ENCODE measurements at places on chromosomes 1 and 21. TPM values are rescaled to one million over a fixed set of nuclear protein-coding genes. Genes with fewer than 3 reads are reported as not detected.
A peak's percentile ranks its signal among the peaks of the same experiment; 100 is the strongest.

RIPPLY3 gene
- total RNA-seq: 0.17 TPM

IGSF21 gene
- not detected for total RNA-seq

DNA sequence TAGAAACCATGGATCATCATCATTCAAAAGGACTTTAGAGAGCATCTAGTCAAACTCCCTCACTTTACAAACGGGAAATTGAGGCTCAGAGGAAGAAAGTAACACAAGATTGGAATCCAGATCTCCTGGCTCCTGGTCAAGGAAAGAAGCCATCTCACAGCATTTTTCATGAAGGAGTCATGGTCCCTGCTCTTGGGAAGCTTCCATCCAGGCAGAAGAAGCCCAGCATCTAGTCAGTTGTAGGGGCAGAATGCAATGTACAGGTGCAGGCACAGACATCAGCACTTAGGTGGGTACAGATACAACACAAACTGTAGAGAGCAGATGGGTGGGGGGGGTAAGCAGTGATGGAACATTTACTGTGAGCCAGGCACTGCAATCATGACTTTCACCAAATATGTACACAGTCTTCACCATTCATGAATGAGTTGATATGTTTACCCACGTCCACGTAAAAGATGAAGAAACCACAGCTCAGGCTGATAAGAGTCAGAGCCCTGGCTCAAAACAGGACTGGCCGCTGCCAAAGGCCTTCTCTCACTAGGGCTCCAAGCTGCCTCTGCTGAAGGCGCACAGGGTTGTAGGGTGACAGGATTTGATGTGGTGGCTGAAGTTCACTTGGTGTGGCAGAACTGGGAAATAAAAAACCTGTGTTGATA lies 44.0 kb downstream of the OPTC start:
- no peak for DNase-seq

- DNase-seq: peak; percentile 31
Measured at GRCh38 chr1:92411511-92411910, 75.2 kb downstream of the GFI1 start.

DNA sequence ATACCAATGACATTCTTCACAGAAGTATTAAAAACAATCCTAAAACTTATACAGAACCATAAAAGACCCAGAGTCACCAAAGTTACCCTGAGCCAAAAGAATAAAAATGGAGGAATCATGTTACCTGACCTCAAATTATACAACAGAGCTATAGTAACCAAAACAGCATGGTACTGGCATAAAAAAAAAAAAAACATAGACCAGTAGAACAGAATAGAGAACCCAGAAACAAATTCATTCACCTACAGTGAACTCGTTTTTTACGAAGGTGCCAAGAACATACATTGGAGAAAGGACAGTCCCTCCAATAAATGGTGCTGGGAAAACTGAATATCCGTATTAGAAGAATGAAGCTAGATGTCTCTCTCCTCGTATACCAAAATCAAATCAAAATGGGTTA lies 2.6 kb upstream of the GNG5 start:
- DNase-seq: no peak

DNA sequence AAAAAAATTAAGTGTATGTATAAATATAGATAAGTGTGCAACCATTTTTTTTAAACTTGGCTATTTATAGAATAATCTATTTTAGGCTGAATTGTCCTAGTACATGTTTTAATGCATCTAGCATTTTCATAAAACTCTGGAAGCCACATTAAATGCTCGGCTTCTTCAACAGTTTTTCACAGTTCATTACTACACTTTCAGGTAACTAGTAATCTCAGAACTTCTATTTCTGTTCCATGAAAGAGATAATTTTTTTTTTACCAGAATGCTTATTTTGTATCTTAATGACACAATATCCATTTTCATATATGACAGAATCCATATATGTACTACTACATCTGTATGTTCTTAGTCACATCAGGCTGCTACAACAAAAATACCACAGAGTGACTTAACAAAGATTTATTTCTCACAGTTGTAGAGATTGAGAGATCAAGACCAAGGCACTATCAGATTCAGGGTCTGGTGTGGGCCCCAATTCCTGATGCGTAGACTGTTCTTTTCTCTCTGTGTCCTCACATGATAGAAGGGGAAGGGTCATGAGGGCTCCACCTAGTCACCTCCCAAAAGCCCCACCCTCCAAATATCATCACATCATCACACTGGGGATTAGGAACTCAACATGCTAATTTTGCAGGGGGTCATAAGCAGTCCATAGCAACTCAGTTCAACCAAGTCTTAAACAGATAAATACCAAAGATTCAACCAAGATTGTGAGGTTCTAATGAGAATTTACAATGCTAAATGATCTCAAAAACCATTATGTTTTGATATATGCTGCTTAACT lies 43.1 kb downstream of the ARHGAP29 start:
- DNase-seq: no peak

TMEM52 gene
- 1.3 TPM for total RNA-seq

GRCh38 chr1:241622669-241623068 lies 17.5 kb downstream of the CHML start:
- DNase-seq: no peak

FMO5 gene
- 1.3 TPM for total RNA-seq

DNA sequence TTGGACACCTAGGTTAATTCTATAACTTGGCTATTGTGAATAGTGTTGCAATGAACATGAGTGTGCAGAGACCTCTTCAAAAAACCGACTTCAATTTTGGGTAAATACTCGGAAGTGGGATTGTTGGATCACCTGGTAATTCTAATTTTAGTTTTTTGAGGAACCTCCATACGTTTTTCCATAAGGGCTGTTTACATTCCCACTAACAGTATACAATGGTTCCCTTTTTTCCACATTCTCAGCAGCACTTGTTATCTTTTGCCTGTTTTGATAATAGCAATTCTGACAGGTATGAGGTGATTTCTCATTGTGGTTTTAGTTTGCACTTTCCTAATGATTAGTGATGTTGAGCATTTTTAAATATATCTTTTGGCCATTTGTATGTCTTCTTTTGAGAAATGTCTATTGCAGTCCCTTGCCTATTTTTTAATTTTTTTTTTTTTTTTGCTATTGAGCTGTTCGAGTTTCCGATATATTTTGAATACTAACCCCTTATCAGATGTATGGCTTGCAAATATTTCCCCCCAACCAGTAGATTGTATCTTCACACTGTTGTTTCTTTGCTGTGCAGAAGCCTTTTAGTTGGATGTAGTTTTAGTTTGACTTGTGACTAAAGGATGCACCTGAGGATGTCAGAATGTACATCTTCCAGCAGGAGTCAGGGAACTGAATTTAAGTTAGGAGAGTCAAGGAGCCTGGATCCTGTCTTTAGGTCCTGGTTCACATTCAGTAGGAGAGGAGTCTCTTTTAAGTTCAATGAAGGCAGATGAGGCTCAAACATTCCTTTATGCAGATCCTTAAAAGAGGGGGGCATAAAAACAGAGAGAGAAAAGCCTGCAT lies 120.0 kb downstream of the S1PR1 start:
- no peak for DNase-seq

GRCh38 chr1:2230781-2231531 lies 2.8 kb downstream of the SKI start:
- peak; percentile 44 for DNase-seq

FABP3 gene
- total RNA-seq: 0.33 TPM

- peak; percentile 0 for DNase-seq
Measured at GRCh38 chr21:20451046-20451445, 547.2 kb upstream of the NCAM2 start.

SAMD13 gene
- 0.33 TPM for total RNA-seq

- DNase-seq: no peak
Measured at GRCh38 chr1:207234690-207235089, 86.8 kb upstream of the CD55 start.

- no peak for DNase-seq
Measured at GRCh38 chr1:229645324-229645993, 19.4 kb downstream of the URB2 start.

GRCh38 chr1:8416881-8417280 lies 99.0 kb downstream of the SLC45A1 start:
- DNase-seq: no peak

DNA sequence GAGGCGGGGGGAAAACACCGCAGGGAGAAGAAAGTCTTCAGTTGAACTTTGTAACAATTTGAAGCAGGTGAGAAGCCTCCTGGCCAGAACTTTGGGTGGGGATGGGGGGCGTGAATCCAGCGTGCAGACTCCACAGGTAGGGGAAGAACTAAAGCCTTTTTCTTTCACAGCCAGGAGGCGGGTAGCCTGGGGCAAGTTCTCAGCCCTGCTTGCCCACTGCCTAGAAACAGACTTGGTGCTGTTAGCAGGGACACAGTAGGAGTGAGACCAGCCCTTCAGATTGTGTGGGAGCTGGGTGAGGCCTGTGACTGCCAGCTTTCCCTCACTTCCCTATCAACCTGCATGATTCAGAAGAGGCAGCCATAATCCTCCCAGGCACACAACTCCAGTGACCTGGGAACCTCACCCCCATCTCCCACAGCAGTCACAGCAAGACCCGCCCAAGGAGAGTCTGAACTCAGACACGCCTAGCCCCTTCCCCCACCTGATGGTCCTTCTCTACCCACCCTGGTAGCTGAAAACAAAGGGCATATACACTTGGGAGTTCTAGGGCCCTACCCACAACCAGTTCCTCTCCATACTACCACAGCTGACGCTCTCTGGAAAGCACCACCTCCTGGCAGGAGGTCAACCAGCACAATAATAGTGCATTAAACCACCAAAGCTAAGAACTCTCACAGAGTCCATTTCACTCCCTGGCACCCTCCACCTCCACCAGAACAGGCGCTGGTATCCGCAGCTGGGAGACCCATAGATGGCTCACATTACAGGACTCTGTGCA lies 83.5 kb upstream of the CDC42BPA start:
- no peak for DNase-seq

GRCh38 chr1:76781447-76781846 lies 85.8 kb upstream of the ST6GALNAC5 start:
- no peak for DNase-seq

- peak; percentile 42 for DNase-seq
Measured at GRCh38 chr1:106926803-106927582, 129.5 kb upstream of the PRMT6 start.

- no peak for DNase-seq
Measured at GRCh38 chr21:39318091-39318959, 4.9 kb upstream of the BRWD1 start.
